ENCODE measurements at places on chromosomes 16 and 17.
A peak's percentile ranks its signal among the peaks of the same experiment; 100 is the strongest.

GRCh38 chr16:29915590-29916247 lies 10.3 kb downstream of the KCTD13 start:
- no peak for DNase-seq

GRCh38 chr16:85125570-85126393 lies 13.5 kb upstream of the CIBAR2 start:
- no peak for DNase-seq

GRCh38 chr16:79610771-79611170 lies 10.2 kb upstream of the MAF start:
- DNase-seq, result no peak

DNA sequence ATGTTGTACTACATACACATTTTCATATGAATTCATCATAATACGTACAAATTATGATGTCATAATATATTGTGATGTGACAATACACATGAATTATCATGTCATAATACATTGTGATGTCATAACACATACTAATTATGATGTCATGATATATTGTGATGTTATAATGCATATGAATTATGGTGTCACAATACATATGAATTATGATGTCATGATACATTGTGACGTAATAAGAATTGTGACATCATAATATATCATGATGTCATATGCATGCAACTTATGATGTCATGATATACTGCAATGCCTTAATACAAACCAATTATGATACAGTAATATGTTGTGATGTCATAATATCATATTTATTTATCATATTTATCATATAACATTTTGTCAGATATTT lies 2074.3 kb downstream of the TP53TG3F start:
- peak; percentile 1 for DNase-seq

DNA sequence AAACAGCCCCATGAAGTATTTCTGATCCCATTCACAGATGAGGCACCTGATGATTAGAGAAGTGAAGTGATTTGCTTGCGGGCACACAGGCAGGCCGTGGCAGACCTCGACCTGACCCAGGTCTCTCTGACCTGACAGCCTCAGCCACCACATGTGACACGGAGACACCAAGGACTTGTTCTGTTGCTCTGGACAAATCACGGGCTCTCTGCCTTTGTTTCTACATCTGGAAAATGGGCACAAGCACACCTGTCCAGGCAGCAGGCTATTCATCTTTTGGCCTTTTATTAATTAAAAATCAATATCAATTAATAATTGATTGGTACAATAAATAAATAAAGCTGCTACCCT lies 3.4 kb downstream of the MAP3K14 start:
- DNase-seq, result no peak

DNA sequence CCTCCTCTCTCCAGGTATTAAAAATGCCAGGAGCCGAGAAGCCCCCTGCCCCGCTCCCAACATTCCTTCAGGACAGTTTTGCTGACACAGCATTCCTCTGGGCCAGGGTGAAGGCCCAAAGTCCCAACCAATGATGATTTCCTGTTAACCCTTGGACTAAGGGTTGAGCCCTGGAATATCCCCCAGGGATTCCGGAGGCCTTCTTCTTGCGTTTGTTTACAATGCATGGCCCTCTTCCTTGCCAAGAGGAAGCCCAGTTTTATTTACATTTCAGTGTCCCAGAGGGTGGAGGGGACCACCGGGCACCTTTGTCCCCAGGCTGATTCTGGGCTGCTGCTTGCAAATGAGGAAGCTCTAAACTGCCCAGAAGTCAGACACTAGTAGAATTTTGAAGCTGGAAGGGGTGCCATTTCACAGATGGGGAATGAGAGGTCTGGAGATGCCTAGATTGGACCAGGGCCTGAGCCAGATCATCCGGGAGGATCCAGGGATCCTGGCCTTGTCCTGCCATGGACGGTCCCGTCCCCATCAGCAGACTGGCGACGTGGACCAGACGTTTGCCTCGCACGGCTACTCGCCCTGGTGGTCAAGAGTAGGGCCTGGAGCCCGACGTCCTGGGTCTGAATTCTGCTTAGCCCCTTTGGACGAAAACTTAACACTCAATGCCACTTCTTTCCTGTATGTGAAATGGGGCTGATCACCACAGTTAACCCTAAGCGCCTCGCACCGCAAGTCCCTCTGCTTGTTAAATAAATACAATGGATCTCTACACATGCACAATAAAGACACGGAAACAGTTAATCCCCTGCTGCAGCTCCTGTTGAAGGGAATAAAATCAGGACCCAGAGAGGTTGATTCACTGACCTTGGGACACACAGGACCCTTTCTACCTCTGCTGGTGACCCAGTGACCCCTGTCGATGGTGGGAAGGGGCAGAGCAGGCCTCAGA lies 55.6 kb upstream of the CIBAR2 start:
- no peak for DNase-seq

- no peak for DNase-seq
Observed at GRCh38 chr17:33124871-33125551, 133.4 kb downstream of the SPACA3 start.

GRCh38 chr16:1285669-1286512 lies 23.5 kb upstream of the UBE2I start:
- no peak for DNase-seq

GRCh38 chr17:75450270-75450669 lies 6.2 kb upstream of the TMEM94 start:
- no peak for DNase-seq

GRCh38 chr17:77444628-77444983 lies 303.8 kb downstream of the SEC14L1 start:
- peak; percentile 85 for DNase-seq
